ENCODE measurements at places on chromosomes 7 and 10.

GRCh38 chr7:55132890-55133551, 114.2 kb downstream of the EGFR start:
- DNase-seq, result no peak

DNA sequence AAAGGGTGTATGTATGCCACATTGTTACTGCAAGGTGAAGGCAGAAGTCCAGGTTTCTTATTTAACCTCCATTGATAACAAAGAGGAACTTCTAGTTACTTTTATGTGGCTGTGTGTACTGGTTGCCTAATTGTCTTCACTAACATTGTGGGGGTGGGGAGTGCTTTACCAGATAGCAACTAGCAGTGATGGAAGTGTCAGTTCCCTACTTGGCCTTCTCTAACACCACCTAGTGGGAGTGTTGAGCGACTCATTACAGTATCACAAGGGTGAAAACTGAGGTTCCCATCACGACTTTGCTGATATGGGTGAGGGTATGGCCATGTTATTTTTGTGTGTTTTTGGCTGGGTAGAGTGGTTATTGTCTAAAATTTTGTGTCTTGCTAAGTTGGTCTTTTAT, 274.4 kb downstream of the THSD7A start:
- DNase-seq, result peak; percentile 93

- DNase-seq, result no peak
Measured at GRCh38 chr10:983401-983800, 4.8 kb upstream of the GTPBP4 start.

DNA sequence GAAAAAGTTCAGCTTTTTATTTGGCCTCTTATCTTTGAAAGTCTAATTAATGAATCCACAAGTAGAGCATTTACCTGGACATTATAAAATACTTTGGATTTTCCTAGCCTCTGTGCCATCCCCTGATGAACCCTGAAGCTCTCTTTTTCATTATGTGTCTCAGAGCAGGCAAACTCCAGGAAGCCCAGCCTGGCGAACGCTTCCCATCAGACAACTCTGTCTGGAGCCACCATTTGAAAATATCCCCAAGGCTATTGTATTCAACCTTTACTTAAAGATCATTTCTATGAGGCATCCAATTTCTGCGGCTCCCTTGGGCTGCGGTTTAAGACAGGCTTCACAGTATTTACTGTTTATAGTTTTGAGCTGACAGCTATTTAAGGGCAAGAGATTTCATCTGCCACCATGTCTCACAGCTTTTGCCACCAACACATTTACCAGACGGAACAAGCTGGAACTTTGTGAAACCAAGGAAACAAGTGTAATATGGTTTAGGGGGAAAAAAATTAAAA, 257.2 kb upstream of the GLI3 start:
- DNase-seq, result no peak

GRCh38 chr7:78862411-78862900, 591.0 kb downstream of the MAGI2 start:
- no peak for DNase-seq

DNA sequence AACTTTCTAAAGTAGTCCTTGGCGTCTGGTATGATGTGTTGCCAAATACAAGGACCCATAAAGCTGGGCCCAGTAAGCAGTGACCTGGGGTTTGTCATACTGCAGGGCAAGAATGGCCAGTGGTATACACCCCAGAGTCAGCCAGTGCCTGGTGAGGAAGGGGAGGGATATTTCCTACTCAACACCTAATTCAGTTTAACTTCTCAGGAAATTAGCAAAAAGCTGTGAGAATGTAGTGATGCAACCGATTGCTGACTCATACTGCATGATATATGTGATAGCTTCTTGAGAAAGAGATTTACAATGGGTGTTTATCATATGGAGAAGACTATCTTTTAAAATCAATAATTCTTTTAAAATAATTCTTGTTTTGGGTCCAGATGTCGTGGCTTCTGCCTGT, 889.3 kb upstream of the CELF2 start:
- no peak for DNase-seq

DNA sequence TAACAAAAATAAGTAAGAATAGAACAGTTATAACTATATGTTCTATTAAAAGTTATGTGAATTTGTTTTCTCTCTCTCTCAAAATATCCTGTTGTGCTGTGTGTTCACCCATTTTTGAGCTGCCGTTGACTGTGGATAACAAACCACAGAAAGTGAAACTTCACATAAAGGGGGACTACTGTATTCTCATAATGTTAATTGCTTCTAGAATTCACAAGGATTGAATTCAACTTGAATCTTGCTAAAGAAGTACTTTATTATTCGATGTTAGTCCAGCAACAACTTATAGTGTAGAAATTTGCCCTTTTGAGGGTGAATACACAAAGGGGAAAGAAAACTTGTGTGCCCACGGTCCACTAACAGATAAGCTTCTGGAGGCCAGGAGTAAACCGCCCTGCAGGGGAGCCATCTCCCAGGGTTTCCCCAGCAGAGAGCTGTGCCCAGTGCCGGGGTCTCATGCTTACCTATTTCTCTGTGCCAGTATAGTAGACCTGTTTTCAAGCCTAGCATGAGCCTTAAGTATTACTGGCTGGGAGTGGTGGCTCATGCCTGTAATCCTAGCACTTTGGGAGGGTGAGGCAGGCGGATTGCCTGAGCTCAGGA, 87.1 kb downstream of the KAT6B start:
- DNase-seq, result no peak

DNA sequence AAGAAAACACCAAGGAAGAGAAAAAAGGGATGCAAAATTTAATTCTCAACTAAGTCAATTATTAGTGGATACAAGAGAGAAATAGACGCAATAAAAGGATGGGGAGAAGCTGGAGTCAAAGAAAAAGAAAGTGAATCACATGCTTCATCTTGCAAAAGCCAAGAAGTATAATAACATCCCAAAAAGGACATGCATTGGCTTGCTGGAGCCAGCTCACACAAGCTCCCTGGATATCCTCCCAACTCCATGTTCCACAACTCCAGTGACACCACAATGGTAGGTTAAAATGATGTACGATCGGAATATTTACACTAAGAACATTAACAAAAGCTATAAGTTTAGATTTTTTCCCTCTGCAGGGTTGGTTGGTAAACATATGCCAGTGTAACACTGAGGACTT, 72.4 kb downstream of the MACC1 start:
- DNase-seq, result no peak

GRCh38 chr10:17026686-17027485, 102.7 kb downstream of the CUBN start:
- DNase-seq, result no peak

- no peak for DNase-seq
Measured at GRCh38 chr7:47737601-47738000, 155.7 kb upstream of the TNS3 start.

GRCh38 chr10:79234391-79235315, 112.6 kb upstream of the PPIF start:
- no peak for DNase-seq

All from NAMALWA (cell line).